ENCODE measurements at places on chromosomes 3 and 15.

GRCh38 chr3:24781454-24781853, 286.8 kb upstream of the THRB start:
- DNase-seq: no peak

GRCh38 chr3:114022145-114022802, 34.1 kb downstream of the CCDC191 start:
- DNase-seq: no peak

GRCh38 chr3:172560026-172560425, 36.8 kb upstream of the TNFSF10 start:
- no peak for DNase-seq

DNA sequence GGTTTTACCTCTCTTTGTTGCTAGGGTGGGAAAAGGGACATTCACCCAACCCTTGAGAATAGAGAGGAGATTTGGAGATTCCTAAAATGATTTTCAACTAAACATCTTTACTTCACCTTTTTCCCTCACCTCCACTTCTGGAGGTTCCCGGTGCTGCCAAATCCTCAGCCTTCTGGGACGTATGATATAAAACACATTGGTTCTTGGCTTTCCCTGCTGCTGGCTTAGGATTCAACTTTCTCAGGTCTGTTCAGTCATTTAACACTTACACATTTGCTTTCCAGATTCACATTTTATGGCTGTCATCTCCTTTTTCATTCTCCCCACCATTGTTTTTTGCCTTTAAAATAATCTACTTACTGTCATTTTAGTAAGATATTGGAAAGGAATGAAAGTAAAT, 106.6 kb downstream of the PIK3R4 start:
- no peak for DNase-seq

DNA sequence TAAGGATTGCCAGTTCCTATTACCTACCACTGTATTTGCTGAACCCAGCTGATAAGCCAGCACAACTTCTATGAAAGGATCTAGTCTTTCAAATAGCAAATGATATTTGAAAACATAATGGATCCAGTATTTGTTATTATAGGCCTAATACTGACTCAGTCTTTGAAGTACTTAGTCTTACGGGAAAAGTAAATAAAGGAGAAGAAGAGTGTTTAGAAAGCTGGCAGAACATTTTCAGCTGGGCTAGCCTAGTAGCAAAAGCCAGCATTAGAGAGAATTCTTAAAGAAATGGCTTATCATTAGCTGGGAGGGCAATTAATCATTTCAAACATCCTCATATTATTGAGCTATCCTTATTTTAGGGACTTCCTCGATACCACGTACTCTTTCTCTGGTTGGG, 101.4 kb upstream of the GOLIM4 start:
- DNase-seq: no peak

DNA sequence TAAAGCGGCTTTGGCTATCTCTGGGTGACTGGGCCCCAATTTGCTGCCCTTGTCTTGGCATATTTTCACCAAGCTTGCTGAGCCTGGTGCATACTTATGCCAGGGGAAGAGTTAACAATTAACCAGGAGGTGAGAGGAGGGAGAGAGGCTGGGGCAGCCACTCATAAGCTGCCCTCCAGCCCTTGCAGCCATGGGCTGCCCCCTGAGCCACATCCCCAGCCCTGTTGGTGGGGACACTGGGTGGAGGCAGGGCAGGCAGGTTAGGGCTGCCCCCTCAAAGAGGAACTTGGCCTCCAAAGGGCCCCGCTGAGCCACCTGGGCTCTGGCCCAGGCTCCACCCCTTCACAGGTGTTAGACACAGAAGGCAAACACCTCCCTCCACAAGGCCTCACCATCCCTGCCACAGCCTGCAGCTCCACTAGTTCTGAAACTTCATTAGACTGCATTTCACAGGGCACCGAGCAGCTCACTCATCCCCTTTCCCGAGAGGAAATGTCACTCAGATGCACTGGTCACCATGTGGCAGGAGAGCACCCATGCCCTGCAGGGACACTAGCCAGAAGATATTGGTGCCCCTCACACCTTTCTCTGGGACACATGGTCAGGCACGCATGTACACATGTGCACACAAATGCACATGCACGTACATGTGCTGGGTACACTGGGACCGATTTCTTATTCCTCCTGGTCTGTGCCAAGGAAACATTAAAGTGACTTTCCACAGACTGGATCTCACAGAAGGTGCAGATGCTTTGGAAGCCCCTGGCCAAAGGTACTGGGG, 20.2 kb downstream of the AMOTL2 start:
- DNase-seq: no peak

GRCh38 chr3:89353465-89353864, 246.0 kb downstream of the EPHA3 start:
- no peak for DNase-seq

DNA sequence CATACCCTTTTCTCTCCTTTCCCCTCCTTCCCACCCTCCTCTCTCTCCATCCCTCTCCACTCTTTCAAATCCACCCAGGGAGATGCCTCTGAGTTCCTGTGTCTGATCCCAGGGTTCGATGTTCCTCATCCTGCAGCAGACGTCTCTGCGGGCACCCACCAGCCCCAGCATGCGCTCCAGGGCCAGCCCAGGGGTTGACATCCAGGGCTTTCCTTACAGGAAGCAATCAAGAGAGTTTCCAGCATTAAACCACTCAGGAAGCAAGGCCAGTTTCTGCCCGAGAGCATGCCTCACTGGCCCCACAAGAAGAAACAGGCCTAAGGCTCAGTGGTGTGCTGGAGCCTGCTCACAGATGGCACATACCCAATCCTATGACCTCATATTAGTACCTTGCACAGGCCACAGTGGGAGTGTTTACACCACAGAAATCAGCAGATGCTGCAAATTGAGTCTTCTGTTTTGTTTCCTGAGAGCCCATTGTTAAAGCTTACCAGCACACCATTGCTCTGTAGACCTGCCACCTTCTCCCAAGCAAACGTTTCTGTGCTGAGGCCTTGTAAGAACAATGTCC, 13.2 kb downstream of the SLC6A1 start:
- no peak for DNase-seq

All from activated naive CD4-positive, alpha-beta T cell treated with anti-CD3 and anti-CD28 coated beads, Interleukin-2, amount 50 U/mL, for 16 hours (primary cell).